ENCODE measurements at places on chromosomes 12 and 14.

DNA sequence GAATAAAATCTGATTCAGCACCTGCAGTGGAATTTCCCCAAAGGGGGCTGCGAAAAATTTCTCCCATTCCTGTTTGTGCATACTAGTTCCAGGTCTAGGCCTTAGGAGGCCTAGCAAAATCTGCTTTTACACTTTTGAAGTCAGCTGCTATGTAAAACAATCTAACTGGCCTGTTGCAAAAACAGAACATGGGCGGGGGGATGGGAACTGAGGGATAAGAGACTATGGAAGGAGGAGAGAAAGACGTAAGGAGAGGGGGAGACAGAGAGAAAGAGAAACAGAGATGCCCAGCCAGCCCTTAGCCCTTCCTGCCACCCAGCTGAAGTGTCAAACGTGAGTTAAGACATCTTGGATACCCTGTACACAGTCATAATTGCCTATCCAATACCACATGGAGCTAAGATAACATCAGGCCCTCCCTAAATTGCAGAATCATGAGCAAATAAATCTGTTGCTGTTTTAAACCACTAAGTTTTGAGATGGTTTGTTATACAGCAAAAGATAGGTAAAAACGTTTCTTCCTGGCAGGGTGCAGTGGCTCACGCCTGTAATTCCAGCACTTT is 45.6 kb downstream of the SPTLC2 start:
- no peak for DNase-seq

GRCh38 chr14:64215978-64216377 is 78.2 kb downstream of the ESR2 start:
- no peak for DNase-seq

DNA sequence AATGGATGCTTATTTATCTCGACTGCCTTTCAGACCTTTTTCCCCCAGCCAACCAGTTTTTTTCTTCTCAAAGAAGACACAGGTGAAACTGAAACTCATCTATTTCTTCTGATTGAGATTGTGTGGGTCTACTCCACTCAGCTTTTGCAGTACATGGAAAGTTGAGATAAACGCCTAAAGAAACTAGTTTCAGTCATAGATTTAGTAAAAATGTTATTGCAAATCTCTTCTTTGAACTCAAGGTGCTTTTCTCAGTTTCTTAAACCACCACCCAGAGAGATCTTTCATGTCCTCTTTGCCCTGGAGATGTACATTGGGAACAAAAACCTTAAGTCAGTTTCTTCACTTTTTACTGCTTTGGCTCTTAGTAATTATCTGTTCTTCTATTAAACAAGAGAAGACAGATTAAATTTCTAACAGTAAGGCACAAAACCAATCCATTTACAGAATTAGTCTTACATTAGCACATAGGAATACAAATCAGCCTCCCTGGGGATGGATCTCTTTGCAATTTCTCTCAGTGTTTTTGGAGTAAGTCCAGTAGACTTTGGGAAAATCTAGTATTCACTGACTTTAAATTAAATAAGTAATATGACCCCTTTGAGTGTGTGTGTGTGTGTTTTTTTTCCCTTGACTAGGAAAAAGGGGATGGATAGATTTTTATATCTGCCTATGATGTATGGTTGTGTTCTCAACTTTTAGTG is 11.6 kb downstream of the FBXW8 start:
- no peak for DNase-seq

DNA sequence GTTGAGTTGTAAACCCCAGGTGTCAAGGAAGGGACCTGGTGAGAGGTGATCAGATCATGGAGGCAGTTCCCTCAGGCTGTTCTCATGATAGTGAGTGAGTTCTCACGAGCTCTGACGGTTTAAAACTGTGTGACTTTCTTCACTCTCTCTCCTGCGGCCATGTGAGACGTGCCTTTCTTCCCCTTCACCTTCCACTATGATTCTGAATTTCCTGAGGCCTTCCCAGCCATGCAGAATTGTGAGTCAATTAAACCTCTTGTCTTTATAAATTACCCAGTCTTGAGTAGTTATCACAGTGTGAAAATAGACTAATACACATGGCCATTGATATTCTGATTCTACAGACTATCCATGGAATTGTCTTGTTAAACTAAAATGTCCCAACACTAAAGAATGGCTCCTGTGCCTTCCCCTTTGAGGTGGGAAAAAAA is 85.6 kb downstream of the SLC2A13 start:
- no peak for DNase-seq

GRCh38 chr12:92356425-92356824 is 210.8 kb upstream of the BTG1 start:
- no peak for DNase-seq

GRCh38 chr12:62291864-62292760 is 31.9 kb downstream of the USP15 start:
- DNase-seq, result peak; percentile 54

DNA sequence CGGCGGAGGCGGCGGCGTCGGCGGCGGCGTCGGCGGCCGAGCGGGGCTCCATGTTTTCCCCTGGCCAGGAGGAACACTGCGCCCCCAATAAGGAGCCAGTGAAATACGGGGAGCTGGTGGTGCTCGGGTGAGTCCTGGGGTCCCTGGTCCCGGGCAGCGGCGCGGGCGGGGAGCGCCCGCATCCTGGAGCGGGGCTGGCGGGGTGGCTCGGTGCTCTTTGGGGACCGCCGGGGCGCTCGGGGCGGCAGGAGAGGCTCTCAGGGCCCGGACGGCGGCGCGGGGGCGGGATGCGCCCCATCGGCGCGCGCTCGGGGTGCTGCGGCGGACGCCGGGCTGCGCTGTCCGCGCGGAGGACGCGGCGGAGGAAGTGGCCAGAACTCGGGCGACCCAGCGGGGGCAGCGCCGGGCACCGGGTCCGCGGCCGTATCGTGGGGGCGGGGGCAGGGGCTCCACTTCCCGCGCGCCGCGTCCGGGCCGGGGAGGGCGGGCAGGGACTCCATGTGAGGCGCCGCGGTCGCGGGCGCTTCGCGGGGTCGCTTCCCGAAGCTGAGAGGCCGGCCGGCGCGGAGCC is 485 bp downstream of the PELI2 start:
- DNase-seq, result no peak

DNA sequence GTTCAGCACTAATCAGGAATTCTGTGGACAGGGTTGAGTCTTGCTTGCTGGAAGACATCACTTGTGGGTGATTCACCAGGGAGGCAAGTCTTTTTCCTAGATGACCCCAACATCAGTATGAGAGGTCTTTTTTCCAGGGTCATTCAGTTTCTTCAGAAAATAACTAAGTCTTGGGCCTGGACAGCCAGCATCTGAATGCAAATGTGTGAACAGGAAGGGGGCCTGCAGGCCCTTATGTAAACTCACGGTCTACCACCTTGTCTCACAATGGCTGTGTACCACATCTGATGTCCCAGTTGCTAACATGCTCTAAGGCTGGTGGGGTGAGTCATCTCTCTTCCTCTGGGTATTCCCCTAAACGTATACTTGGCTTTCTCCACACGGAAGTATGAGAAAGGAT is 79.2 kb downstream of the HECTD4 start:
- DNase-seq, result peak; percentile 65

- DNase-seq, result peak; percentile 27
These were observed 846 bp upstream of the MTHFD1 start for GRCh38 chr14:64387232-64387781.

Data from PC-3 (cell line).